ENCODE measurements at places on chromosomes 1 and 21.

GRCh38 chr1:162687870-162688269 lies 55.6 kb downstream of the DDR2 start:
- DNase-seq = no peak

DNA sequence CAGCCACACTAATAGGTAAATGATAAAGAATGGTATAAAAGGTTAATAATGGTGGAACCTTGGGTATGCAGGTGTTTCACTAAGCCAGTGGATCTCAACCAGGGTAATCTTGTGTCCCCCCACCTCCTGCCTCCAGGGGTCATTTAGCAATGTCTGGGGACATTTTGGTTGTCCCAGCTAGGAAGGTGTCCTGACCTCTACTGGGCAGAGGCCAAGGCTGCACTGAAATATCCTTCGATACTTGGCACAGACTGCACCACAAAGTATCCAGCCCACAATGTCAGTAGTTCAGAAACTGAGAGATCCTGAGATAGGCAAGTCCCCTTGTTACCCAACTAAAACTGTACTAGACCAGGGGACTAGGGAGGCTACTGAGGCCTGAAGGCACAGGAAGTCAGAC lies 113.6 kb upstream of the TIAM1 start:
- DNase-seq = peak; percentile 3

- DNase-seq = no peak
Observed at GRCh38 chr1:157203166-157203565, 65.0 kb upstream of the ETV3 start.

DNA sequence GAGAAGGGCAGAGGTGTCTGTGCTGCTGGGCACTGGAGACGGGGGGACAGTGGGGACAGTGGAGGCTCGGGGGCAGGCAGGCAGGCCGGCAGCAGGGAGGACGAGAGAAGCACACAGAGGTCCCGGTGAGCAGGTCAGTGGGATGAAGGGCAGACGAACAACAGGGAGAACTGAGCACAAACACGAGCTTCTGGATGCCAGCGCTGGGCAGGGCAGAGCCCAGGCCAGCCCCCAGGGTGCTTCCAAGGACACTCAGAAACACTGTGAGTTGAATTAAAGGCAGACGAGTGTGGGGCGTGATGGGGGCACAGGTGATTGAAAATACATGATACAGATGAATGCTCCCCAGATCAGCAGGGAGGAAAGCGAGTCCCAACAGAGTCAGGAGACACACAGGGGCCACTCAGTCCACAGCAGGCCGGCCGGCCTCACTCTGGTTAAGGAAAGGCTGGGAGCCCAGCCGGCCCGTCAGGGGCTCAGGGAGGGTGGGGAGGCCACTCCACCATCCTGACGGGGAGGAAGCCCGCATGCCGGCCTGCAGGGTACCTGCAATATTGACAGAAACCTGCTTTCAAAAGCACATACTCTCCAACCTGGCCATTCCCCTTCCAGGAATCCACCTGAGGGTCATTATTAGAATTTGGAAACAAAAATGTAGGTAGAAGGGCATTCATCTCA lies 14.1 kb downstream of the SLC19A1 start:
- DNase-seq = no peak

GRCh38 chr1:118918230-118918939 lies 69.8 kb downstream of the TBX15 start:
- DNase-seq = no peak
